ENCODE measurements at places on chromosomes 6 and 20. TPM values are rescaled to one million over a fixed set of nuclear protein-coding genes. Genes with fewer than 3 reads are reported as not detected.

- H3K27ac ChIP-seq: no peak overlapping the region
- no peaks in the 10 kb centered on the region for H3K4me1 ChIP-seq
- H3K27me3 ChIP-seq: no peaks in the 10 kb centered on the region
- H3K4me3 ChIP-seq: no peak overlapping the region
Observed at GRCh38 chr6:119929121-119929520, 579.6 kb upstream of the MAN1A1 start.

DNA sequence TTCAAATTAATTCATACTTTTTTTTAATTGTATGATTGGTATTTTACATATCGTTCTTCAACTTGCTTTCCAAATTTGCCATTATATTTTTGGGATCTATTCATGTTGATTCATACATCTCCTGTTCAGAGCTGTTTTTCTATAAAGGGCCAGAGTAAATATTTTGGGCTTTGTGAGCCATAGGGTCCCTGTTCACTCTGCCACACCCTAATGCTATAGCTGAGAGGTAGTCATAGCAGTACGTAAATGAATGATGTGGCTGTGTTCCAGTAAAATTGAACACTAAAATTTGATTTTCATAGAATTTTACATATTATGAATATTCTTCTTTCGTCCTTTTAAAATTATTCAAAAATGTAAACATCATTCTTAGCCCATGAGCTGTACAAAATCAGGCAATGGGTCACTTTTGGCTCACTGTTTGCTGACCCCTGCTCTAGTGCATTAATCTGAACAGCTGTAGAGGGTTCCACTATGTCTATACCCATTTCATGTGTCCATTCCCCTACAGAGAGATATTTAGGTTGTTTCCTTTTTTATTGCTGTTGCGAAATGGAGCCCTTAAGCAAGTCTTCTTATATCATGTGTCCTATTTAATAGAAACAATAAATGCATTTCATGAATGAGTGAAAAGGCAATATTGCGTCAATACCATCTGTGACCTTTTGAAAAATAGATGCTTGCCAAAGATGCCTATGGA is 136.4 kb upstream of the SALL4 start:
- no peaks in the 10 kb centered on the region for H3K36me3 ChIP-seq
- peaks cover 11% of the 10 kb centered on the region for H3K4me1 ChIP-seq
- H3K27me3 ChIP-seq: no peaks in the 10 kb centered on the region
- DNase-seq: no peak
- no peak overlapping the region for H3K27ac ChIP-seq

TMEM200A gene
- total RNA-seq: 13.6 TPM

DNA sequence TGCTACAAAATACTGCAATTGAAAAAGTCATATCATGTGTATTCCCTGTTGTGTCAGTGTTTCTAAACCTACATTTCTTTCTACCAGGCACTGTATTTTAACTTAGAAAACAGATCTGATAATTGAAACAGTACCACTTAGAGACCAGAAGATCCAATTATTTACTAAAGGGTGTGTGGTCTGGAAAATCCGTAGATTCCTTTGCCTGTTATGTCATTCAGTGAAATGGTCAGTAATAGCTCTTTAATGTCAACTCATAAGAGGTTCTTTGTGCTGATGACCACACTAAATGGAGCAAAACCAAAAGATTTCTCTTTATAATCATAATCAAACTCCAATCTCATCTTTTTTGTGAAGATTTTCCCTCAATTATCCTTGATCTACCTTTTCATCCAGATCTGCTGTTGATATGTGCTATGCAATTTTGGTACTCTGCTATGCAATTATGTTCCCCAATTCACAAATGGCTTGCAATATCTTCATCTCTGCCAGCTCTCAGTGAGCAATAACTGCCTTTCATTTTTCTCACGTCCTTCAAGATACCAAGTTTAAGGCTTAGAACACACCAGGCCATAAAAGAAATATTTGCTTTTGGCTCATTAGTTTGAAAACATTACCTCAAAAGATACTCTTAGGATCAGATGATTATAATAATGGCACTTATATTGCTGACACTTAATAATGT is 165.5 kb downstream of the MOXD1 start:
- peaks cover 3% of the 10 kb centered on the region for H3K27me3 ChIP-seq
- H3K36me3 ChIP-seq: no peaks in the 10 kb centered on the region
- no peak overlapping the region for H3K27ac ChIP-seq
- no peak overlapping the region for H3K4me3 ChIP-seq
- H3K4me1 ChIP-seq: peaks cover 1% of the 10 kb centered on the region

DNA sequence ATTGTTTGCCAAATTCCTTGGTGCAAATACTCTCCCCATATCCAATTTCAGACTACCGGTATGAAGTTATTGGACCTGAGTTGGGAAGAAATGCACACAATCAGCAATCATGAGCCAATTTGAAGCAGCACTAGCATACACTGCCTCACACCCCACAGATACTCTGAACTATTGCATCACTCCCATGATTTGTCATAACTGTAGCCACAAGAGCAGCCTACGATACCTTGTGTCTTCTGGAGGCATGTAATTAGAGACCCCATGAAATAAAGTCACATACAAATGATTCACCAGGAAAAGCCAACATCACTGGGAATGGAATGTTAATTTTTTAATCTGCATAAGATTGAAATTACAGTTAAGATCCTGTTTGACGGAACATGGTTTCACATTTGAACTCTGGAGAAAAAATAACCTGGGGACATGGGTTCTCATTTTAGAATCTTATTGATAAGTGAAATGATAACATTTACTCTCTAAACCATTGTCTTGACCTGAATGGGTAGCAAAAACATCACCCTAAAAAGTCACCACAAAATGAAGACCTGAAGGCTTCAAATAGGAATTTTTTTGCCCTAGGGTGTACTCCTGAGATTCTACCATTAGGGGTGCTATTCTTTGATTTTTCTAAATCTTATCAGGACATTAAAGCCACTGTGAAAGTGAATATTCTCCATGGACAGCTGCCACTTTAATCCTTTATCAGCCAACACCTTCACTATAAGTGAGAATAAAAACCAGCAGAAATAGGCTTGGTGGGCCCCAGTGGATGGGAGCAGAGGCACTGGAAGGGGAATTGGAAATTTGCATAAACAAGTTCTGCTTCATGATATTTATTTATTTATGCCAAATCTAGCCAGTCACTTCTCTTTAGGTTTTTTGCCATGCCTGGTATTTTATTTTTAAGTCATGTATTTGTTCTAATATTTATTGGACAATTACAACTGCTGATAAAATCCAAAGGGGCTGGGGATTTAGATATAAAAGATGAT is 34.5 kb upstream of the HBS1L start:
- H3K27me3 ChIP-seq: no peaks in the 10 kb centered on the region
- no peak for DNase-seq
- peaks cover 3% of the 10 kb centered on the region for H3K4me1 ChIP-seq
- H3K4me3 ChIP-seq: no peak overlapping the region
- H3K27ac ChIP-seq: no peak overlapping the region

VIP gene
- total RNA-seq: not detected

DNA sequence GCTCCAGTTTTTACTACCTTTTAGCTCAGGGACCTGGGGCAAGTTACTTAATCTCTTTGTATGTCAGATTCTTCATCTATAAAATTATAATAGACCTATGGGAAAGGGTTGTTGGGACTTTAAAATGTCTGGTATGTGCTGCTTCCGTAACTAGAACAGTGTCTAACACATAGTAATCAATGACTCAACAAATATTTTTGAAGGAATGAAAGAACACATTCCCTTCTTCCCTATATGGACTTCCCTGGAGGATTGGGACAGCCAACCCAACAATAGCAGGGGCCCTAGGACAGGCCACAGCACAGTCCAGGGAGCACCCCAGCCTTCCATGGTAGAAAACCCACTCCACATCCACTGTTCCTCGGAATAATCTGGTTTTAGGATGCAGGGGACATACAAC is 50.7 kb upstream of the TPD52L1 start:
- peaks cover 3% of the 10 kb centered on the region for H3K4me1 ChIP-seq
- no peak overlapping the region for H3K27ac ChIP-seq
- H3K4me3 ChIP-seq: no peak overlapping the region
- DNase-seq: no peak
